Activated CD4-positive, alpha-beta T cell treated with anti-CD3 and anti-CD28 coated beads, Interleukin-2, amount 50 U/mL, for 48 hours (primary cell): ENCODE measurements at places on chromosomes 6 and 20.
A peak's percentile ranks its signal among the peaks of the same experiment; 100 is the strongest.

DNA sequence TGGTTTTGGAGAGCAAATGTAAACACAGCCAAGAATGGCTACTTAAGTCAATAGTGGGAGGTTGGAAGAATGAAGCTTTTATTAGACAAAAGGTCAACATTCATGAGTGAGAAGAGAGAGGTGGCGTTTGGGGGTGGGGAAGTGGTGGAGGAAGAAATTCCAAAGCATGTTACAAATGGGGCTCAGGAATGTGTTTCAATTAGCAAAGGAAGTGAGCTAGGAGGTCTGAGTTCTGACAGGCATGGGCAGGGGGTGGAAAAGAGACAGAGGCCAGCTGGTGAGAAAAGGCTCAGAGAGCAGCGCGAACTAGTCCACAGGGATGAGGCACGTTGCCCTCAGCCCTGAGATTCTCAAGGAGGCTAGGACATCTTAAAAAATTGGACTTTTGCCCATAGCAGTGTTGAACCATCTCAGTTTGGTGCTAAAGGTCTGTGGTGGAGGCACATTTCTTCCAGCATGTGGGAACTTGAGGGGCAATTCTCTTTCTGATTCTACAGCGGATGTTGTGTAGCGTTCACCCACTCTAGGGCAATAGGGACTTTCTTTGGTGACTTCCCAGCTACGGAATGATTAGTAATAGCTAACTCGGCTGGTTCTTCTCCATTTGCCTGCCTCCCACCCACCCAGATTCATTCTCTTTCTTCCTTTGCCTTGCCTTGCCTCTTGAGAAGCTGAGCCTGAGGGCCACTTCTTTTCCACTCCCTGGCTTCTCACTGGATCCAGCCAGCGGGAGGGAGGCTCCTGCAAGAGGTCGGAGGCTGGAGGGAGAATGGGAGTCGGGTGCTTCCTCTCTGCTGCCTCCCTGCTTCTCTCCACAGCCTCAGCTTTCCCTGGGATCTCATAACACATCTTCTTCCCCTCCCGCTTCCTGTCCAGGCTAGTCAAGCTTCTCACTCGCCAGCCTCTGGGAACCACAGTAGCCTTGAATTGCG lies 45.1 kb upstream of the NEDD9 start:
- DNase-seq: peak; percentile 37

GRCh38 chr6:43747784-43748183 lies 22.2 kb upstream of the VEGFA start:
- DNase-seq: no peak

DNA sequence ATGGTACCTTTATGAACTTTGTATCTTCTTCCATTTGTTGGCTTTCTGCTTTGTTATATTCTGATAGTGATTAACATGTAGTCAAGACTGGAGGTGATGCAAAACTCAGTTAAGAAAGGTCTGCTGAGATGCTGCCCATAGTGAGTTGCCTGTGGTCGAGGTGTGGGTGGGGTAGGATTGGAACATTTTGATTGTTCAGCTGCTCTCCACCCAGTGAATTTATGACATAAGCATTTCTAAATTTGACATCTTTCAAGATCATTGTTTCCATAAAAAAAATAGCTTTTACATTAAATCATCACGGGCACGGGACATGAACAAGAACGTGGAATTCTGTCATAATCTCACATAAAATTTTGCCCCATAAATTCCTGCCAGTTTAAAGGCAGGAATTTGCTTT lies 146.6 kb upstream of the POU3F2 start:
- no peak for DNase-seq

DNA sequence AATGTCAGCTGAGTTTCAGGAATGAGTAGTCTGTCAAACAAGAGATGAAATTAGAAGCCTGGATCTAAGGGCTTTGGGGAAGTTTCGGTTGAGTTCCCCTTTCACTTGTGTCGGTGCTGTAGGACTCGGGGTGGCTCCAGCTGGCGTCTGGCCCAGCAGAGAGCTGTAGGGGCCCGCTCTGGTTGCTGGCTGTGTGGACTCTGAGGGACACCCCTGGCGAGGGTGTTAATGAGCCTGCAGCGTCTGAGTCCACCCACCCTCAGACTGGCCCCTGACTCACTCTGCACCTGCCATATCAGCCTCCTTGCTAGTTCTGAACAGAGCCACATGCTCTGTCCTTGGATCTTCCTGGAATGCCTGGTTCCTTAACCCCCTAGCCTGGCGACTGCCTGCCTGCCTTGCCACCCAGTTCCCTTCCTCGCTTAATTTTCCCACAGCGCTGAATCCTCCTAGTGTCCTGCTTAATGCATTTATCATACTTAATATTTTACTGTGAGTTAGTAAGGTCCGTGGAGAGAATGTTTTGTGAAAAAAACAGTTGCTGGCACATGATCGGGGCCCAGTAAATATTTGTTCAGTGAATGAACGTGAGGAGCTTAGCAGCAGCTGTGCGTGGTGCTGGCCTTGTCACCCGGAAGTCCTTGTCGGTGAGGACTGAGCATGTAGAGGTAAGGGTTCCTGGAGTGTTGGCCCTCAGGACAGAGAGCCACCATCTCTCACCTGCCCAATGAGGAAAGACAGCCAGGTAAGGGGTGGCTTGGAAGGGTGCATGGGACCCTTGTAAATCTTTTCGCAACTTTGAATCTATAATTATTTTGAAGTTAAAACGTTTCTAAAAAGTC lies 1.6 kb downstream of the DNAJC5 start:
- peak; percentile 26 for DNase-seq

GRCh38 chr20:62921119-62921687 lies 5.1 kb downstream of the DIDO1 start:
- DNase-seq: peak; percentile 73
